ENCODE measurements at places on chromosomes 6 and 20. TPM values are rescaled to one million over a fixed set of nuclear protein-coding genes. Genes with fewer than 3 reads are reported as not detected.

Gene TRDN
- not detected for total RNA-seq

Gene HDGFL1
- total RNA-seq: not detected

Gene ADGRF5
- total RNA-seq: 140 TPM

Gene KIAA0408
- not detected for total RNA-seq

- no peak for DNase-seq
Observed at GRCh38 chr6:134806180-134806798, 143.6 kb downstream of the ALDH8A1 start.

- no peak for DNase-seq
Observed at GRCh38 chr20:25082498-25082873, 545 bp upstream of the VSX1 start.

- DNase-seq: no peak
Observed at GRCh38 chr6:84415517-84415916, 188.1 kb upstream of the CEP162 start.

GRCh38 chr6:125129354-125129753 is 24.2 kb upstream of the TPD52L1 start:
- DNase-seq: no peak

GRCh38 chr6:114115652-114116051 is 144.7 kb upstream of the HDAC2 start:
- no peak for DNase-seq

- no peak for DNase-seq
Observed at GRCh38 chr6:135320721-135321621, 139.9 kb downstream of the MYB start.

DNA sequence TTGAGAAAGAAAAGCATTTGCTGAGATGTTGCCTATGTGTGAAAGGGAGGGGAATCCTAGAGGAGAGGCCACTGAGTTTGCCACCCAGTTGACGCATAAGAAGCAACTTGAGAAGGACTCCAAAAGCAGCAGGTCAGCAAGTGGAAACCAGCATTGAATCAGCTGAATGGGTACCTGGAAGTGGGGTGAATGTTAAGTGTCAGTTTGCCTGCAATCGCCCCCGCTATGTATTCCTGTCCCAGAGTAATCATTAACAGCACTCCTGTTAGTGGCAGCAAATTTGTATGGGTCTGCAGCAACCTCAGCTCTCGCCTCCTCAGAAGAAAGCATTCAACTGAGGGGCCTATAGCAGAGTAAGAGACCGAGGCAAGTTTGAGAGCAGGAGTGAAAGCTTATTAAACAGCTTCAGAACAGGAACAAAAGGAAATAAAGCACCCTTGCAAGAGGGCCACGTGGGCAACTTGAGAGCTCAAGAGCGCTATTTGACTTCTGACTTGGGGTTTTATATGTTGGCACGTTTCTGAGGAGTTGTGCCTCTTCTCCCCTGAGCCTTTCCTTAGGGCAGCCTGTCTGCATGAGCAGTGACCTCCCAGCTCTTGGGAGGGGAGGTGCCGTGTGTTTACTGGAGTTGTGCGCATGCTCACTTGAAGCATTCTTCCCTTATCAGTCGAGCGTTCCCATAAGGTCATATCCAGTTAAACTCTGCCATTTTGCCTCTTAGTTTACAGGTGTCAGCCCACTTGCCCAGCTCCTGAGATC is 122.6 kb upstream of the PHACTR1 start:
- DNase-seq: no peak
